T-cell (primary cell): ENCODE measurements at places on chromosomes 3 and 15.

DNA sequence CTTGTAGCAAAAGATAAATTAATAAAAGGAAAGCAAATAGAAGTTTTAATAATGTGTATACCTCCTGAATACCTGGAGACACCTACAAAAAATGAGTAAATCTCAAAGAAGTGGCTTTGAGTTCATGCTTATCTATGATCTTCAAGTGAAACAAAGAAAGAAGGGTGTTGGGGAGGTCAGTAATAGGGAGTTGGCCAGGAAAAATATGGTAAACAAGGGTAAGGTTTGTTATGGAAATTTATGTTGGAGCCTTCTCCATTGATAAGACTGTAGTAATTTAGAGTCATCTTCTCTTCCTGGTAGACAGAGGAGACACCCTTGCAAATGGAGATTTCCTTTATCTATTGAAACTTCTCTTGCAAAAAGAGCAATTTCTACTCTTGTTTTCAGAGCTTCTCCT is 6.6 kb upstream of the CCR8 start:
- no peak for DNase-seq

DNA sequence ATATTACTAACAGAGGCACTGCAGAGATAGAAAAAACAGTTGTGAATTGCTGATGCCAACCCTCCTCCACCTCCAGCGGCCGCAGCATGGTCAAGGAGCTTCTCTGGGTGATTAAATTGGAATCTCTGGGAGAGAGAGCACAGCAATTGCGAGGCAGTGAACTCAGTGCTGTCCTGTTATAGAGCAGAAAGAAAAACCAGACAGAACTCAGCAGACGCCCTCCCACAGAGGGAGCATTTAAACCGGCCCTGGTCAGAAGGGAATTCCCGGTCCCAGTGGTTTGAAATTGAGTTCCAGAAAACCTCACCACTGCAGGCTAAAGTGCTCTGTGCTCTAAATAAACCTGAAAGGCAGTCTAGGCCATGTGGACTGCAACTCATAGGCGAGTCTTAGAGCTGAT is 175.4 kb downstream of the SQOR start:
- no peak for DNase-seq

GRCh38 chr15:75822685-75823278 is 20.5 kb upstream of the UBE2Q2 start:
- DNase-seq, result no peak

DNA sequence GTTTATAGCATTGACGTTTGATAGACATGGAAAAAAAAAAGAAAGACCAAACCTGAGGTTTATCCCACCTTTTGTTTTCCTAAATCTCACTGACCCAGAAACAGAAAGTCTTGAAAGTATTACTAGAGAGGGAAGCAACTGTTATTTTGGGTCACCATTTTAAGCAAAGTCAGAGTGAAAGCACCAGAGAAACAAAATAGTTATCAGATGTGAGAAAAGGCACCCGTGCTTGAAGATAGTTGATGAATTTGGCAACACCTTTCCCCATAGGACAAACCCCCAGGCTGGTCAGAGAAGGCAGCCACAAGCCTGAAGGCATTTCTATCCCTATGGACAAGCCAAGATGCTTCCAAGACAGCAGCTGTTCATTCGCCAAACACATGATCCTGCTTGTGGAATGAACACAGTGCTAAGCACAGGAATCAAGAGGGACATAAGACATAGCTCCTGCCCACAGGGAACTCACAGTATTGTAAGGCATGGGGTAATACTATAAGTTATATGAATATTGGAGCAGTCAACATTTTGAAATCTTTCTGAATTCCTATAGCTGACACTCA is 170.9 kb downstream of the ERC2 start:
- no peak for DNase-seq

GRCh38 chr3:133937756-133938601 is 42.3 kb upstream of the RAB6B start:
- no peak for DNase-seq

GRCh38 chr3:27471923-27472550 is 12.1 kb downstream of the SLC4A7 start:
- no peak for DNase-seq

GRCh38 chr15:89587955-89588354 is 12.7 kb downstream of the TICRR start:
- no peak for DNase-seq
